Activated gamma-delta T cell treated with anti-CD3 and anti-CD28 coated beads, Interleukin-2, amount 50 U/mL, for 16 hours (primary cell): ENCODE measurements at places on chromosomes 4 and X.

- no peak for DNase-seq
These were observed 26.9 kb downstream of the GK2 start for GRCh38 chr4:79381161-79381560.

- no peak for DNase-seq
These were observed 6.0 kb upstream of the WFS1 start for GRCh38 chr4:6263526-6264224.

GRCh38 chr4:83558680-83559079, 22.8 kb downstream of the GPAT3 start:
- no peak for DNase-seq

DNA sequence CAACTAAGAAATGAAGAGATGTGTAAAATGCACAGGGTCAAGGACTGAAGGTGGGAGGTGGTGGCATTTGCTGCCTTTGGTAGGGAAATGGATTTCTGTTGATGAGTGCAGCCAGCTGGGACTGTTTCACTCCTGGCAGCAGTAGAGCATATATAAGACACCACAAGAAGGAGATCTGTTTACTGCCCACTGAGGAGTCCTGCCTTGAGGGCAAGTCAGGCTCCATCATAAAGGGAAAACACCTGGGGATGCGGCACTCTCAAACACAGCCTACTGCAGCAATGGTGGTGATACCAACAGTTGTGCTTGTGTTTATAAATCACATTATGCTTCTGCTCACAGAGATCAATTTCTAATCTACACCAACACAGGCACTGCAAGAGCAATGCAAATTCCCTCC, 222.1 kb downstream of the TACR3 start:
- DNase-seq: no peak

GRCh38 chr4:143403553-143403820, 66.8 kb downstream of the GAB1 start:
- DNase-seq: no peak

- no peak for DNase-seq
These were observed 114.2 kb upstream of the MAP3K15 start for GRCh38 chrX:19629541-19629940.

- DNase-seq: no peak
These were observed 85.0 kb downstream of the ALPK1 start for GRCh38 chr4:112381996-112382692.

GRCh38 chr4:47615385-47615784, 130.3 kb downstream of the ATP10D start:
- no peak for DNase-seq

GRCh38 chr4:105556206-105556605, 3.8 kb downstream of the ARHGEF38 start:
- DNase-seq: no peak

DNA sequence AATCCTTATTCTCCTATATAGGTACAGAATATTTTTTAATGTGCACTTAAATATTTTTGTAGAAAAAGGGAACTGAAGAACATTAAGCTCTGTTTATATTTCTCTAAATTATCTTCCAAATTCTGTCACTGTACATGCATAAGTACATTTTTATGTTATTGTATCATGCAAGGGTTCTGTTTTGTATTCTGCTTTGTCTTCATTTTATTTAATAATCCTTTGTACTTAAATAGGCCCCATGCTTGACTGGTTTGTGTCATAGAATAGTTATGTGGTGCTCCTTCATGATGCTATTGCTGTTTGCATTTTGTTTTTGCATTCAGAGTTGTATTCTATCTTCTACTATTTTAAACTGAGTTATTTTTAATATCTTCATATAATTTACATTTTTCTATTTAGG, 111.9 kb upstream of the EDNRA start:
- DNase-seq: no peak

GRCh38 chr4:54784161-54784671, 126.5 kb downstream of the KIT start:
- DNase-seq: no peak

DNA sequence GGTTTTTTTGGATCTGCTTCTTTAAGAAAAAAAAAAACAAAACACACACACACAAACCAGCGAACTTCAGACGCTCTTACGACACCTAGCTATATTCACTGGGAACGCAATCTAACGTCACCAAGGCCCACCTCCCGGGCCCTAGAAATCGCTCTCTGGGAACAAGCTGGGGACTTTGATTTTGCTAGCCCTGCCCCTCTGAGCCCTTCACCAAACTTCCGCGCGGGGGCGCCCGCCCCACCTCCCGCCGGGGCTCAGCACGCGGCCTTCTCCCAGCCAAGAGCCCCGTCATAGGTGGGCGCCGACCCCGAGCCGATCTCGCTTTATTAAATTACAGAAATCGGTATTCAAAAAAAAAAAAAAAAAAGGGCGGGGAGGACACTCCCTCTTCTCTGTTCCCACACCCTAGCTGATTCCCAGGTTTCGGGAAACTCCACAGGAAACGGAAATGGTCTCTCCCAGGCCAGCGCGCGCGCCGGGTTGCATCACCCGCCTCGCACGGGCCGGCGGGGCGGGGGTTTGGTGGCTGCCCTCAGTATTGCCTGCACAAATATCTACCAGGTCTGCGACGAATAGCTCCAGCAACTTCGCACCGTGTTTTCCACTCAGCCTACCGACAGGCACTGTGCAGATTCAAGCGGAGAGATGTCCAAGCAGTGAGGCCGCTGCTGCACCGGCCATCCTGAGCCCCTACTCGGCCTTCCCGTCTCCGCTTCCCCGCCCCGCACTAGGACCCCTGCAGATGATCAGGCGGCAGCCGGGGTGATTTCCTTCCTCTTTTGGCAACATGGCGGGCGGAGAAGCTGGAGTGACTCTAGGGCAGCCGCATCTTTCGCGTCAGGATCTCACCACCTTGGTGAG, at the start of gene EIF2S3:
Gene EIF2S3, plus strand, starts transcription at position 775 of the 861 bp plus-strand sequence. Its CDS starts 13 bp downstream, at position 788.
- DNase-seq: peak; percentile 82

DNA sequence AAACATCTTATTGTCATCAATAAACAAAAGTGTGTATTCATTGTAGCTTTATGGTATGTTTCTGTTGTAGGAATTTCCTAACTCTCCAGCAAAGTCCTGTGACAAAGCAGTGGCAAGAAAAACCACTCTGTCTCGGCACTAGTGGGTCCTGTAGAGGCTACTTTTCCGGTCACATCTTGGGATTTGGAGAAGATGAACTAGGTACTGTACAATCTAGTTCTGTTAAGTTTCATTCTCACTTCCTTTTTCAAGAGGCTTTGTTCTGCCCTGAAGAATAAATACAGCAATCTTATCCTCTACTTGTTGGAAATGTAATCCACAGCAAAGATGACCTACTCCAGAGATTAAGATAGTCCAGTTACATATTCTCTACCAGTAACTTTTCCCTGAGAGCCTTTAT, 69.3 kb downstream of the HHIP start:
- DNase-seq: no peak

DNA sequence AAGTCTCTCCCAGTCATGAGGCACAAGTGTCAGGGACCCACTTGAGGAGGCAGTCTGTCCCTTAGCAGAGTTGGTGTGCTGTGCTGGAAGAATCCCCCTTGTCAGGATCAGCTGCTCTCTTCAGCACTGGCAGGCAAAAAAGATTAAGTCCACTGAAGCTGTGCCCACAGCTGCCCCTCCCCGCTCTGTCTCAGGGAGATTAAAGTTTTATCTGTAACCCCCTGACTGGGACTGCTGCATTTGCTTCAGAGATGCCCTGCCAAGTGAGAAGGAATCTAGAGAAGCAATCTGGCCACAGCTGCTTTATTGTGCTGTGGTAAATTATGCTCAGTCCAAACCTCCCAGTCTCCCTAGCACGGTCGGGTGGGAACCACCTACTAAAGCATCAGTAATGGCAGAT, 37.4 kb upstream of the HEPH start:
- DNase-seq: no peak

- no peak for DNase-seq
These were observed 428.8 kb downstream of the NKX6-1 start for GRCh38 chr4:84070289-84070688.
